Panc1 (cell line): ENCODE measurements at places on chromosomes 4 and X.

DNA sequence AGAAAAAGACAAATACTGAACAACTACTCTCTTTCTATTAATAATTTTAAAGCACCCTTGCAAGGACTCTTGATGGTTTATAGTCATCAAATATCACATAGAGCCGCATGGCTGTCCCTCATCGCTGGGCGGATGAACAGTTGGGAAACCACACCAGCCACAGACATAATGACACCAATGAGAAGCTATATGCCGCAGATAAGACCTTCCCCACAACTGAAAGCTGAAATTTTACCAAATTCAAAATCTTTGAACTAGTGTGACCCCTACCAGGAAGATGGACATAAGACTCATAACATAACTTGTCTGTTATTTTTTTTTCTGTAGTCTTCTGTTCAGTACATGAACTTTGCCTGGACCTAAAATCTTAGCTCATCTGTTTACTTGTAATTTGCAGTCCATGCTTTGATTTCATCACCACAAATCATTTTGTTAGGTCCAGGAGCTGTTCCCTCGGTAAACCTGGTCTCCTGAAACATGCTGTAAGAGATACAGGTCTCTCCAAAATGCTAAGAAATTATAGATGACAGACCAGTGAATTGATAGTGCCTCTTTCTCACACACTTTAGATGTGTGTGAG, 157.3 kb upstream of the RAPGEF2 start:
- no peak for DNase-seq

DNA sequence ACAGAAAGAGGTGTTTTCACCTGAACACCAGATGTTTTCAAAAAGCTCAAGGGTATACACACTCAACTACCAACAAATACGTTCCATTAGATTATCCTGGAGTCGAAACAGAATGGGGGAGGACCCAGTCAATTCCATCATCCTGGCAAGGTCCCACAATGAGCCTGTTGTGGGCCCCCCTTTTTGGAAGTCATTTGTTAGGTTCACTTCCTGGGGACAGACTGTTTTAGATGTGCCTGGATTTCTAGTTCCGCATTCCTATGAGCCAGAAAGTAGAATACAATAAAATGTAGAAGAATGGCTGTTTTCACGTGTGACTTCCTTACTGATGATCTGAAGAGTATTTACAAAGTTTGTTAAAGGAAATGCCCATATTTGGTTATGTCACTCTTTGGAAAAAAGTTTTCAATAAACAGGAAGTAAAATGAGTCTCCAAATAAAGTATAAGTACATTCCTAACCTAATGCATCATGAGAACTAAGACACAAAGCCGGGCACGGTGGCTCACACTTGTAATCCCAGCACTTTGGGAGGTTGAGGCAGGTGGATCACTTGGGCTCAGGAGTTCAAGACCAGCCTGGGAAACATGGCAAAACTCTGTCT, 192.5 kb downstream of the MAML3 start:
- DNase-seq: no peak

DNA sequence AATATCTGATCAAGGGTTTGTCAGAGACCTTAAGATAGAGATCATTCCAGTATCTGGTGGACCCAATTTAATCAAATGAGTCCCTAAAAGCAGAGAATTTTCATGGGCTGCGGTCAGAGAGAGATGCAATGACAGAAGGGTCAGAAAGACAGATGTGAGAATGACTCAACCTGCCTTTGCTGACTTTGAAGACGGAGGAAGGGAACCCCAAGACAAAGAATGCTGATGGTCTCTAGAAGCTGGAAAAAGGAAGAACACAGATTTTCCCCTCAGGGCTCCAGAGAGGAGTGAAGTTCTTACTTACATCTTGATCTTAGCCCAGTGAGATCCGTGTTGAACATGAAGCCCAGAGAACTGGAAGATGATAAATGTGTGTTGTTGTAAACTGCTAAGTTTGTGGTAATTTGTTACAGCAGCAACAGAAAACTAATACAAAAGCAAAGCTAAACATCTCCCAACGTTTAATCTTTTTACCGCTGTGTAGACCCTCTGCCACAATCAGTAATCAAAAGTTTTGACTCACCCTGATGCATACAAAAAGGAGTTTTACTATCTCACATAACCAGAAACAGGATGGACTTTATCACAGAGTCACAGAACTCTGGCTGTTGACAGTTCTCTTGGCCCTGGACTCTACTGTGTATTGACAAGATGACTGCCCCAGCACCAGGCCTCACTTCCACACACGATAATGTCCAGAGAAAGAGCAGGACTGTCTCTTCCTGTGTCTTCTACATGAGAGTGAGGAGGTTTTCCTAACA, 70.2 kb upstream of the MAGEB2 start:
- DNase-seq: no peak

DNA sequence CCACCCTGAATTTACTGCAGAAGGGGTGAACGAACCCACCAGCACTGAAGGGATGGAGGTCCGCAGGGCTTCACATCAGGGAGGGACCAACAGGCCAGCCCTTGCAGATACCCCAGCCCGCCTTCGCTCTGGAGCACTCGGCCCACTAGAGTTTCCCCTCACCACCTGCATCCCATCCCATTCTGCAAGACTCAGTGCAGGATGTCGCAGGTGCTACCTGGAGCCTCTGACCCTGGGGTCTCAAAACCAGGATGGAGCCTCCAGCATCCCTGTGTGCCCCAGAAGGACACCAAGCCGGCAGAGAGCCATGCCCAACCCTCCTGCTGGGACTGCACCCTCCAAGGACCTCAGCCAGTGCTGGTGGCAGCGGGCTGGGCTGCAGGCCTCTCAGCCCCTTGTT, 57.6 kb upstream of the ADRA2C start:
- DNase-seq: no peak

DNA sequence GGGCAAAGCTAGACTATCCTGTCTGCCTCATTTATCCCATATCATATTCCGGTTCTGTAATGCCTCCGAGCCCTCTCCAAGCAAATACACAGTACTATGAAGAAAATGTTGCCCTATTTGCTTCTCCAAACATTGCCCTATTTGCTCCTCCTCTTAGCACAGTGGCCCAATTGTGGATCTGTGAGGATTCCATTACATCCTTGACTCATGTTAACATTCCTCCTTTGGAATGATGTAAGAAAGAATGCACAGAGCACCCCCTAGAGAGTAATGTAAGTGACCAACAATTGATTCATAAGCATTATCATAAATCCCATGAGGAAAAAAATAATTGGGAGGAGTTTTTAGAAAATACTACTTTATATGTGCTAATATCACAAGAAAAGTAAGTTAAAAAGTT, 11.3 kb upstream of the BTC start:
- DNase-seq: no peak

GRCh38 chr4:41204400-41204978, 9.9 kb downstream of the APBB2 start:
- no peak for DNase-seq

- DNase-seq: no peak
Measured at GRCh38 chrX:41960142-41960541, 36.8 kb upstream of the CASK start.

GRCh38 chr4:70575964-70576363, 16.1 kb upstream of the AMBN start:
- no peak for DNase-seq

DNA sequence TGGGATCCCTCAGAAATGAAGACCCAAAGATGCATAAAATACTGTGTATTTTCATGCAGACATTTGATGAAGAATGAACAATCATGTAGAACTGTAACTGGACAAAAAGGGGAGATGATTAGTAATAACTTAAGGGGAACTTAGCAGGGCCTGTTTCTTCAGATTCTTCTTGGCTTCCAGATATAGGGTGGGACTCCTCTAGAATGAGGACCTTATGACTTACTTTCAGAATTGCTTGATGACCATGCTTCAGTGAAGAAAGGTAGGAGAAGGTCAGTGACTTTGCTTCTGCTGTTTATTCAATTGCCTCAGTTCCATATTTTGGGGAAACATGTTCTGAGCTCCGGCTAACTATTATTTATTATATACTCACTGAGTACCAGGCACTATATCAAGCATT, 580.8 kb downstream of the CENPC start:
- DNase-seq: no peak

DNA sequence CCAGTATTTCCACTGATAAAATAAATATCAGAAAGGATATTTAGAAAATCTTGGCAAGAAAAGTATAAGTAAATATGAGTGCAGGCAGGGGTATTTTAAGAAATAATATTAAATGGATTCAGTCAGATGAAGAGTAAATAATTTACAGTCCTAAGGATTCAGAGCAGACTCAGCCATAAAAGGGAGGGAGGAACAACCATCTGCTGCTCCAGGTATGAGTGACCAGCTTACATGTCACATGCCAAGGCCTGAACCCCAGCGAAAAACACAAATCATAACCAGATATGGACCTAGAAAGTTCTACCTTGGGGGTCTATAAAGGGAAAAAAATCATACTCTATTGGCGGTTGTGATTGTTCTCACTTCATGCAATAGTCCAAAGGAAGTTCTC, 166.8 kb downstream of the COL4A6 start:
- no peak for DNase-seq

DNA sequence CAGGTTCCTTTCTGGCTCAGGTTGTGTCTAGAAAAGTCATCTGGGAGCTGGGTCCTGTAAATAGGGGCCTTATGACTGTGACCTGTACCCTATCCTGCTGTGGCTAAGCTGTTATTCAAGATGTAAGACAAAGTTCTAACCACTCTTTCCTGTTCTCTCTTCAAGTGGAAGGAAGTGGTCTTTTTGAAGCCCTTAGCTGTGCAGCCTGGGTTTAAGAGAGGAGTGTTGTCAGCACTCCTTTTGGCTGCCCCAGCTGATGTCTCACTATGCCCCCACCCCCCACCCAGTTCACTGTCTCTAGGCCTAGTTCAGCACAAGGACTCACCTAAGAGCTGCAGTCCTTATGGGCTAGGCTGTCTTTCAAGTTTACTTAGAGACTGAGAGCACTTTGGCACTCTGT, 1069.5 kb downstream of the FAM133A start:
- DNase-seq: no peak

DNA sequence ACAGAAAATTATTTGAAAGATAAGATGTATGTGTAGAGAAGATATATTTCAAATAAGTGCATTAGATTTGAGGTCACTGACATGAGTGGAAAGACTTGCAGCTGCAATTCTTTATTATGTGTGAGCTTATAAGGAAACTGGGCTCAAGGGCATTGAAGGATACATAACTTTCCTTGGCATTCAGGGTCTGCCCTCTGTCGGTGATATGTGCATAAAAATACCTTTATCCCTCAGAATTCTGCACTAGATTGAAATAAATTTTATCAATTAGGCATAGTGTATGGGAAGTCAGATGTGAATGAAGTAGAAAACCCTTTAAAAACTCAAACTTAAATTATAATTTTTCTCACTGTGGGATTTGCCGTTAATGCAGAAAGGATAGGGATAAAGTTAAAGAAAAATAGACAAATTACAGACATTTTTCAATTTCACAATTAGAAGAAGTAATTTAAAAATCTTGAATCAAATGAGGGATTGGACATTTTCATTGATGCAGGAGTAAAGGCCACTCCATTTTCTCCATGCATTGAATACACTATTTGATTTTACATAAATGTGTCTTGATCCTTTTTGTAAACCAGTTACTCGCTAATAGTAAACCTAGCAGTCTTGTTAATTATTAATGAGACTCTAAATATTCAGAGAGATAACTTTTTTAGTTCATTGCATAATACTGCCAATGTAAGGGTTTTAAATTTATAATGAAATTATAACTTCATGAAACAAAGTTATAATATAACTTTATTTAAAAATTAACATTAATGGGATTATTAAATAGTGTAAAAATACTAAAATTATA, 21.0 kb upstream of the ETNPPL start:
- no peak for DNase-seq

- DNase-seq: no peak
Measured at GRCh38 chr4:85883180-85883579, 408.2 kb downstream of the ARHGAP24 start.

DNA sequence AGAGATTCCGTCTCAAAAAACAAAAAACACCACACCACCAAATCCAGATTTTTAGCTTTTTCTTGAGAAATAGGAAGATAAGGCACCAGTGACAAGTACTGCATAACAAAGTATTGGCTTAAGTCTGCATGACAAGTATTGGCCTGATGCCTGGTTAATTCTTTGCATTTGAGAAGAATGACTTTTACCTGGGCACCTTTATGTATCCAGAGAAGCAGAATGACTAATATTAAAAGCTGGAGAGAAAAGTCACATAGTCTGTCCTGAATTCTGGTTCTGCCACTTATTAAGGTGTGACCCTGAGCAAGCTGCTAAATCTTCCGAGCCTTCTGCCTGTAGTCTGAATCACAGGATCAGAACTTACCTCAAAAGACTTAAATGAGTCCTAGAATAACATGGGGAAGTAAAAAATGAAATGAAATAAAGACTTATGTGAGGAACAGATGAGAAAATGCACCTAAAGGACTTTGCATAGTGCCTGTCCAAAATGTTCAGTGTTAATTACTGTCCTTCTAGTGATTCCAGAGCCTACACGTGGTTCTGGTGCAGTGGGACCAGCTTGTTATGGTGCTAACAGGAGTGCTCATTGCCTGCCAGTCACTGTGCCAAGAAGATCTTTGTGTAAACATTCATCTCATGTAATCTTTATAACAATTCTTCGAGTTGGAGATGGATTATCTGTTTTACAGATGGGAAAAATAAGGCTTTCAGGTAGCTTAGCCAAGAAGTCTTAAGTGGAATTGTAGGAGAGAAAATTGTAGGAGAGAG, 31.6 kb downstream of the UGDH start:
- no peak for DNase-seq

- DNase-seq: no peak
Measured at GRCh38 chrX:149962010-149962409, 23.7 kb upstream of the EOLA2 start.

DNA sequence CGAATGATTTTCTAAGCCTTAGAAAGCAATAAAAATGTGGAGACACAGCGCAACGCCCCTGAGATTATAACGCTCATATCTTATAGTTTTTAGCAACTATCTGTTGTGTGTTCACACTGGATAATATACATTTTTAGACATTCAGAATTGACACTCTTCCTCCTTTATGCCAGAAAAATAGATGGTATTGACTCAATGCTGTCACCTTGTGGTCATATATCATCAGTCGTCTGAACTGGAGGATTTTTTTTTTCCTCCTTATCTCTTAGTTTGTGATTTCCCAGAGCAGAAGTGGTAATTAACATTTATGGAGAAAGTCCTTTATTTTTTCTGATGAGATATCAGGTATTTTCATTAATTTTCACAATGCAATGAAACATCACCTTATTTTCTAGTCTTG, 759.6 kb downstream of the RAB28 start:
- no peak for DNase-seq

GRCh38 chr4:42278709-42279324, 118.5 kb upstream of the SHISA3 start:
- no peak for DNase-seq

DNA sequence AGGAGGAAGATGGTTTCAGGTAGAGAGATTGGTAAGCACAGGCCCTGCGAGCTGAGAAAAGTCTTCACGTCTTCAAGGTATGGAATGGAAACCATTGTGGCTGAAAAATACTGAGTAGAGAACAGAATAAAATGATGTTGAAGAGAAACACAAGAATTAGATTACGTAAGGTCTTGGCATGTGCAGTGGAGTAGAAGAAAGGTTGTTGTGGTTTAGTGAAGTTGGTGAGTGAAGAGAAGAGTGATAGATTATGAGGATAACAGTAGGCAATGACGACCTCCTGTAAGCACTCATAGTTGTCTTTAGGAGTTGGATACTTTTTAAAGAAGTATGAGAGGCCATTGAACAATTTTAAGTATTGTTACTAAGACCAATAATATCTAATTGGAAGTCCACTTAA, 642.6 kb downstream of the PCDH7 start:
- no peak for DNase-seq
